ENCODE measurements at places on chromosomes 6 and 20.

- no peak for DNase-seq
These were observed 8.8 kb upstream of the RSPH3 start for GRCh38 chr6:159008656-159009288.

DNA sequence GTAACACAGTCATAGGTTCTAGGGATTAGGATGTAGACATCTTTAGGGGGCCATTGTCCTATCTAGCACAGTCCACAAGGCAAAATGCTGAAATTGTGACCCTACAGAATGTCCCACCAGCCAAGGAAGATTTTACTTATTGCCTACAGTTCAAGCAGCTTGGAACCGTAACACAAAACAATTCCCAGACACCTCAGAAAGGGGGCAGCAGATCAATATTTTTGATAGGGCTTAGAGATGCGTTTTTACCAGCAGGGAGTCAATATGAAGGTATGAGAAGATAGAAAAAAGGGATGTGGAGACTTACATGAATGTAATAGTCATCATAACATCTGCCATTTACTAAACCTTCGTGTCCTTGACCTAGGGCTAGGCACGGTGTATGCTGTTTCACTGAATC is 81.0 kb downstream of the TMEM170B start:
- no peak for DNase-seq

DNA sequence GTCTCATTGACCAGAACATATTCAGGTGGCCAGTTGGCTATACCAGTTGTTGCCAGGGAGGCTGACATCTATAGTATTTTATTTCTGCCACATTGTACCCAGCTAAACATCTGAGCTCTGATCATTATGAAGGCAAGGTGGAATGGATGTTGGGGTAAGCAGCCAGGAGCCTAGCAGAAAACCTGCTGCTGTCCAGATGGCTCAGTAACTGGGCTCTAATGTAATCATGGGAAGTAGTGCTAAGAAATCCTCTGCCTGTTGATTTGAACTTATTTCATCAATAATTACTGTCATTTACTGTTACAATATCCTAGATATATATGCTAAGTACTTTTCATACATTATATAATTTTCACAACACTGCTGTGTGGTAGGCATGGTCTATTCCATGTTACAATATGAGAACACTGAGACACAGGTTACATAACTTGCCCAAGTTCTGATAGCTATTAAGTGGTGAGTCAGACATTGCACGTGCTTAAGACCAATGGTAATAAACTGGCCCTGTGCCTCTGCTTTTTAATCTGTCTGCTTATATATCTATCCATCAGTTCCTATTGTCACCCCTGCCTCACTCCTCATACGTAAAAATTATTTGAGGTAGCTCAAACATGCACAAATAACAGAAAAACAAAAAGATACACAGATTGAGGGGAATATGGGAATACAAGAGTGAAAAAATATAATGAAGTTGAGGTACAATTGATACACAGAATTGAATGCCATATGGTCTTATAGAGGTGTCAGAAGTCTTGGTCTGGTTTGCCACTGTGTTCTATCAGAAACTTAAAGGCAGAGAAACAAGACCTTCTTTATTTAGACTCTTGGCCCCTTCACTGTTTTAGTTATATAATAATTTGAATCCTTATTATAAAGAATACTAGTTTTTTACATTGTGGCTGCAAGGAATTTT is 25.2 kb downstream of the TBPL1 start:
- no peak for DNase-seq

- no peak for DNase-seq
These were observed 252.9 kb upstream of the RUNX2 start for GRCh38 chr6:45075246-45075645.

DNA sequence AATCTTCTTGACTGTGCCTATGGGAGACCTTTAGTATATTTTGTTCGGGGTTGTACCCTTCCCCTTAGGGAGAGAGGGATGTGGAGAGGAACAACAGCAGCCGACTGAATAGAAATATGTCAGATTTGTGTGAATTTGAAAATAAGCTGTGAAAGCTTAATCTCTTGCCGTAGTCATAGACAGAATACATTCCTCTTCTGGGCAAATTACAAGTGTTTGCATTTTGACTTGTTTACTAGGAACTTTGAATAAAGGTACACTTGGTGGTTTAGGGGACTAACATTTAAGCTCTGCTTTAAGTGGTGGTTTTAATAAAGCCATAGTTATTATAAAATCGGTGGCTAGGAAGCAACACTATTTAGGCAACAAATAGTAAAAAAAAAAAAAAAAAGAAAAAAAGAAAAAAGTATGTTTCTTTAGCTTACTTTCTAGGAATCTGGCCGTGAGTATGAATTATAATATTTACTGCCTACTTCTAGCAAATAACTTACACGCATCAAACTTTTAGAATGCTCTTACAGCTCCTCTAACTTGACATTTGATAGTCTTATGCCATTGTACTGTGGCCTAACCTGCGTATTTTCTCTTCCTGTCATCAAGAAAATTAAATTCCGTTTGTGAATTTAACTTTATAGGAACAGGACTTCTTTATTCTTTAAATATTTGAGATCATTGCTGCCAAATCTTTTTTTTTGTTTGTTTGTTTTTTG is 65.1 kb downstream of the ZBTB2 start:
- DNase-seq, result no peak

GRCh38 chr20:16236589-16237241 is 336.5 kb downstream of the KIF16B start:
- DNase-seq, result no peak

DNA sequence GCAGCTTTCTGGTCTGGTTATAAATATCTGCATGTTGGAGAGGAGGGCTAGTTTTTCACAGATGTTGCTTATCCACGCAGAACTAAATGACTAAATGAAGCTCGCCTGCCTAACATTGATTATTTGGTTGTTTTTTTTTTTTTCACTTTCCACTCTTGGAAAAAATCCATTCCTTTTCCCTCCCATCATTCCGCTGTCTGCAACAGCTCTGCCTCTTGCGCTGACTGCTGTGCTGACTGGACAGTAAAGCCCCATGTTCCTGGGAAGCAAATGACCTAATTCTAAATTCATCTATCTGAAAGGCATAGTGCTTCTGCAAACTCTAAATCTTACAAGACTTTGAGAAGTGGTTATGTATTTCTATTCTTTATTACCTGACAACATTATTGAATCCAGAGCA is 255.5 kb upstream of the PLN start:
- DNase-seq, result no peak

GRCh38 chr6:108608453-108609275 is 47.9 kb downstream of the FOXO3 start:
- no peak for DNase-seq

DNA sequence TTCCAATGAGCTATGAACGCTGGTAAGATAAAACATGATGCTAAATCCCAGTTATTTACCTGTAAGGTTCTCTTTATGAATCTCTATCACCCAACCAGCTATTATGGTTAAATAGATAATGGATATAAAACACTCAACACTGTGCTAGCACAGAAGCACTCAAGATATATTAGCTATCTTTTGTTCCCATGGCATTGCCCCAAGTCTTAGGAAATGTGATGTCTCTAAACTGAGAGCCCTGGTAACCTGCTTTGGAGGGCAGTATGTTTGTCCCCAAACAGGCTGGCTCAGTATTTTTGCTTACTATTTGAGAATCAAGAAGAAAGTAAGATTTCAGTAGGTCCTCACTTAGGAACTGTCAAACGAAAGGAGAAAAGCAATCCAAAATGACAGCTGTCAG is 90.5 kb downstream of the BTBD9 start:
- DNase-seq, result no peak

- DNase-seq, result no peak
These were observed 85.5 kb upstream of the C20orf144 start for GRCh38 chr20:33576432-33577125.

Data from activated CD4-positive, alpha-beta T cell treated with anti-CD3 and anti-CD28 coated beads, Interleukin-2, amount 50 U/mL, for 48 hours (primary cell).